ENCODE measurements at places on chromosomes 7 and 10.

DNA sequence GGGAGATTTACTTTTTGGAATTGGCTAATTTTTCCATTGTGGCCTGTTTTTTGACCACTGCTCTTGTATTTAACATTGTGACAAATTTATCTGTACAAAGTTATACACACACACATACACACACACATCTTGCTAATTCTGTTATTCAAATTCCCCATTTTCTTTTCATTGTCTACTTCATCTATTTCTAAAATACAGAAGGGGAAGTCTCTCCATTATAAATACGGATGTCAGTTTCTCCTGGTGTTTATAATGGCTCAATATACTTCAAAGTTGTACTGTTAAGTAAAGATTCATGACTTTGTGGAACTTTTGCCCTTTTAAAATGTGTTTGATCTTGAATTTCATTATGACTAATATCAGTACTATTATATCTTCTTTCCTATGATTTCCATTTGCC lies 81.0 kb downstream of the CNOT4 start:
- no peak for DNase-seq

GRCh38 chr10:117638200-117638599 lies 95.7 kb downstream of the EMX2 start:
- no peak for DNase-seq

GRCh38 chr7:20284771-20285143 lies 45.9 kb upstream of the ITGB8 start:
- no peak for DNase-seq

DNA sequence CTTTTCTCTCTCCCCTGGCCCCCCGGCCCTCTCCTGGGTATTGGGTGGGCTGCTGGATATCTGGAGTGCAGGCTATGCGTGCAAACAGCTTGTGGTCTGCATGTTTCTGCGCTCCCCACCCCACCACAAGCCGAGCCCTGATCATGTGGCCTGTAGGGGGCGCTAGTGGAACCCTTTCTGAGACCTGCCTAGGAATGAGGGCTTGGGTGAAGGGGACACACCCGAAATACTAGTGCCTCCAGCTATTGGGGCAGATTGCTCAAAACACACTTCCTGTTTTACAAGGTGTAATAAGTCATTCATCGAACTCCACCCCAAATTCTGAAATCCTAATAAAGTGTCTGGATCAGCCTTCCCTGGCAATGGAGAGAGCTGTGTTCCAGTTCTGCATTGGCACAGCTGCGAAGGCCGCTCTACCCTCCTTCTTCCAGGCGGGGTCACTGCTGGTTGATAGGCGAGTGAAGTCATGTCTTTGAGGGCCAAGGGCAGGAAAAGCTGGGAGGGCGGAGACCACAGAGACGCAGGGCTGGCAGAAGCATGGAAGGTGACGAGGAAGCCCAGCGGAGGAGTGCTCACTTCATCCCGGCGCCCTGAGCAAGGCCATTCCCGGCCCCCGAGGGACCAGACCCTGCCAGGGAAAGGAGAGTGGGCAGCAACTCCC lies 19.8 kb upstream of the PRRT4 start:
- no peak for DNase-seq

- no peak for DNase-seq
Observed at GRCh38 chr7:14576578-14576977, 326.0 kb downstream of the DGKB start.

DNA sequence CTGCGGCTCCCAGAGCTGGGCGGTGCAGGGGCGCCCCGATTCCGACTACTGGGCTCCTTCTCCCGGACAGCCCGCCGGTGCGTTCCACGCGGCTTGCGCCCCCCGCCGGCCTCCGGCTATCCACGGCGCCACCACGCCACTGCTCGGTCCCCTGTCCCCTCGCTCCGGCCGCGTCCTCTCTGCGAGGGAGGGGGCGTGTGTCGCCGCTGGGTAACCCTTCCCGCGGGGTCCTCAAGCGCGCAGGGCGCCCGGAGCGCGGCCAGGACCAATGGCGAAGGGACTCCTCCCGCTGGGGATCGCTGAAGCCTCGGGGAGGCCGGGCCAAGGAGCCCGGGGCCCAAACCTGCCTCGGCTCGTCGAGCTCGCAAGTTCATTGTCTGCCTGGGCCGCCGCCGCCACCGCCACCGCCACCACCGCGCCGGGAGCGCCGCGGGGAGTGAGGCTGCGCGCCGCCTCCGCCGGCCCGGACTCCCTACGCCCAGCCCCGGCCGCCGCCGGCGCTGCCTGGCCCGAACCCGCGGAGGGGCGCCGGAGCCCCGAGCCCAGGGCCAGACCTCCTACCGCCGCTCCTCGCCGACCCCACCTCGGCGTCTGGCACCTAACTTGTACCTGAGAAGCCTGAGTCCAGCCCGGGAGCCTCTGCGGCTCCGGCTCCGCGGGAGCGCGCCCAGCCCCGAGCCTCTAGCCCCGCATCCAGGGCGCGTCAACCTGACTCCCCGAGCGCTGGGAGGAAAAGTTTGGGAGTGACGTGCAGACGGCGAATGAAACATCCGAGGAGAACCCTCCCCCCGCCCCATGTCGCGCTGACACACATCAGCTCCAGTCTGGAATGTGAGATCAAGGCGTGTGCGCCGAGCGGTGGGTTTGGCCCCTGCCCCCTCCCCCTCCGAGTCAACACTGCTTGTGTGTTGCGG lies at the start of gene CHST15:
CHST15 (minus strand) TSS at position 739 of the 914 bp plus-strand sequence. CDS start 47,386 bp downstream, outside the sequence.
- DNase-seq, result peak; percentile 4

GRCh38 chr7:12131122-12131521 lies 80.0 kb upstream of the TMEM106B start:
- DNase-seq, result no peak

DNA sequence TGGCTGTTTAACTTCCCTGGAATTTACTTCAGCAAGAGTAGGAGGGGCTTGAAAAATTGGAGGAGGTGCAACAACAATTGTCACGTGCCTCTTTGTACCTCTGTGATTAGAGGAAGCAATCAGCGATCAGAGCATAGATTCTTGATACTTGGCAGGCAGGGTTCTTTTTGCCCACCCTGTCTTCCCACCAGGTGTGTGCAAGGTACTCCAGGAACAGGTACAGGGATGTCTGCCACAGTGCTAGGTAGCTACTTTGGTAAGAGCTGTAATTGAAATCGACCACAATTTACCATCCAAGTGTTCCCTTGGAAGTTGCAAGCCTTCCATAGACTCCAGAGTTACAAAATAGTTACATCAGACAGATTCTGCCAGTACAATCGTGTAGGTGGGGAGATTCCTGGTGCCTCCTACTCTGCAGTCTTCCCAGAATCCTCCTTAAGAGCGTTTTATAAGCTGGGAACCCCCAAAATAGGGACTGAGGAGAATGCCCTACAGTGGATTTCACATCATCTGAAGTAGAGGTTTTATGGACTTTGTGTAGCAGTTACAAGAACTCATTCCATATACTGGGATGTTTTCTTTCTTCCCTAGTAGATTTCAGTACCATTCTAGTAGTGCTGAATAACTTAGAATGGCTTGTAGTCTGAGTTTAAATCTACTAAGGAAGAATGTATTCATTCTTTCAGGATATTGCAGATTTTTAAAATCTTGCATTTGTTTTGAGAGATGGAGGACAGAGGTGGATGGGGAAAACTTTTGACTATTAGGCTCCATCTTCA lies 101.9 kb downstream of the EXOC4 start:
- peak; percentile 22 for DNase-seq

Measured in AG10803 (cell line).